NT2/D1 (cell line): ENCODE measurements at places on chromosomes 2 and 18.

DNA sequence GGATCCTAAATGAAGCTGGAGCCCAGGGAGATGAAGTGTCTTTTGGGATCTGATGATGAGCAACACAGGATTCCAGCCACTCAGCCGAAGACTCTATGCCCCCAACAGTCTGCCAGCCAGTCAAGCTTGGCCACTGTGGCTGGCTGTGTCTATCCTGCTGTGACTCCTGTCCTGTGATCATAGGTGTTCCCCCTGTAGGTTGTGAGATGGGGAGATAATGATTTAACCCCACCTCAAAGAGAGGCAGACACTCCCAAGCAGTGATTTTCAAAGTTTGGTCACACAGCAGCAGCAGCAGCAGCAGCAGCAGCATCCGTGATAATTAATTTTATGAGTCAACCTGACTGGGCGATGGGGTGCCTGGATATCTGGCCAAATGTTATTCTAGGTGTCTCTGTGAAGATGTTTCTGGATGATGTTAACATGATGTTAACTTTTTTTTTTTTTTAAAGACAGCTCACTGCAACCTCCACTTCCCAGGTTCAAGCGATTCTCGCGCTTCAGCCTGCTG lies 21.4 kb upstream of the RHOB start:
- DNase-seq = no peak

DNA sequence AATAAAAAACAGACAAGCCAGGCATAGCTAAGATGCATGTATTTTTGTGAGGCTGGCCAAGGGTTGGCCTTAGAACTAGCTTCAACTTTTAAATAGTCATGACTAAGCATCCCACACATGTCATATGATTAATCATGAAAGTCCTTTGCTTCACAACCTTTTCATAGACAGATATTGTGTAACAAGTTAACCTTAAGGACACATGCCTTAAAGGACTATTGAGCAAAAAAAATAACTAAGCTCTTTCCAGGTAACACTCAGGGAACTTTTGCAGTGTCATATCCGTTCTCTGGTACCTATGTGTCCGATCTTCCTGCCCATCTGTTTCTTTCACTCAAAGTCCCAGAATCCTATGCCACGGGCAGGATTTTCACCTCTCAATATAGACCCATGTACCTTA lies 498.4 kb downstream of the STK39 start:
- no peak for DNase-seq

DNA sequence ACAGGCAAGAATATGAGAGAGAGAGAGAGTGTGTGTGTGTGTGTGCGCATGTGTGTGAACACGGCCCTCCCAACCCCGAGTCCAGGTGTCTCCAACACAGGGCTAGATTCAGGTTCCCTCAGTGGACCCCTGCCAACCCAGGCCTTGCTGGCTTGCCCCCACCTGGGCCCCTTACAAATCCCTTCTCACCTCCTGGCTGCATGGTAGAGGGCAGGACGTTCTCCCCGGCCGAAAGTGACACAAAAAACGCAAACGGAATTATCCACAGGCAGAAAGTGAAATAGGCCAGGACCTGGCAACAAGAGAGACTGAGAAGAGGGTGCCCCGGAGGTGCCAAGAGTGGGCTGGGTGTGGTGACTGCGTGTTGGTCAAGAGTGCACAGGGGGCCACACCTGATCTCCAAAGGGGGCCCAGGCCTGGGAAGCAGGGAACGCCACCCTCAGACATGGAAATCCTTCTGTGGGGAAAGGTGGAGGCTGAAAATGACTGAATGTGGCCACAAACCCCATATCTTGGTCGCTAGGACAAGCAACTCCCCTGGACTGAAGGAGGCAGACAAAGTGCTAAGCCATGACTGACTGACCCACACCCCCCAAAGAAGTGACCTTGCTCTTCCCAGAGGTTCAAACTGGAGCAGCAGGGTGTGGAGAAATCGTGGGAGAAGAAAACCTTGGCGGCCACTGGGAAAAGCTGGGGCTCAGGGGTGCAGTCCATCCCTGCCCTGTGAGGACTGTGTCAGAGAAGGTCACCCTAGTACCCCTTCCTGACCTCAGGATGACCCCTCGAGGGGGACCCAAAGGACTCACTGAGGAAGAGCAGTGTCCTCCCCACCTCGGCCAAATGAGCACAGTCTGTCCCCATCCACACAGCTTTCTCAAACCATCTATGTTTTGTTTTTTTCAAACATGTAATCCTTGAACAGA lies 5.7 kb downstream of the TEX261 start:
- no peak for DNase-seq

DNA sequence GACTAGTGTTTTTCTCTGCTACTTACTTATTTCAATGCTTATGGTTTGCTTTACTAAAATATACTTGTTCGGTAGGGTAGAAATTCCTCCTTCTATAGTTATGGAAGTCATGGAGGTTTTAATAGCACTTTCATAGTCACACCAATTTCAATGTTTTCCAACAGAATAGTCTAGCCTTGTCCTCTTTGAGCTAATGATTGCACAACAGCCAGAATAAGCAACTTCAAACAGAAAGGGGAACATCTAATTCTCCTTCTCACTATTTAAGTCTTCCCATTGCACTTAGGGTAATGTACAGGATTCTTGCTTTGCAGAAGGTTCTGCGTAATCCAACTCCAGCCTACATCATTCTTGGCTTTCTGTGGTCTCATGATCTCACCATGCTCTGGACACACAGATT lies 287.7 kb upstream of the GCFC2 start:
- DNase-seq = no peak

- no peak for DNase-seq
These were observed 584 bp downstream of the PPP4R1 start for GRCh38 chr18:9613550-9614400.

- peak; percentile 11 for DNase-seq
These were observed 1.5 kb downstream of the AP1S3 start for GRCh38 chr2:223835701-223836532.

DNA sequence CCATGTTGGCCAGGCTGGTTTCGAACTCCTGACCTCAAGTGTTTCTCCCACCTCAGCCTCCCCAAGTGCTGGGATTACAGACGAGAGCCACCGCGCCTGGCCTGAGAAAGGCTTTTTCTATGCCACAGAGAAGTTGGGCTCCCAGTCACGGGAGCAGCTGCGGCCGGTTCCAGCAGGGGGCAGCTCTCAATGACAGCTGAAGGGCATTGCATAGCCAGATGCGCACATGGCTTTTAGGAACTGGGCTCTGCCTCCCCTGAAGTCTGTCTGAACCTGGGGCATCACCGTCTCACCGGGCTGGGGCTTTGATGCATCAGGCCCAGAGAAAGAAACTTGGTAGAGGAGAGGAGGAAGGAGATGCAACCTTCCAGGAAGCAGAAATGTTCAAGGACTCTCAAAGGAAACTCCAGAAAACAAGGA lies 84.2 kb upstream of the LAPTM4A start:
- peak; percentile 59 for DNase-seq

DNA sequence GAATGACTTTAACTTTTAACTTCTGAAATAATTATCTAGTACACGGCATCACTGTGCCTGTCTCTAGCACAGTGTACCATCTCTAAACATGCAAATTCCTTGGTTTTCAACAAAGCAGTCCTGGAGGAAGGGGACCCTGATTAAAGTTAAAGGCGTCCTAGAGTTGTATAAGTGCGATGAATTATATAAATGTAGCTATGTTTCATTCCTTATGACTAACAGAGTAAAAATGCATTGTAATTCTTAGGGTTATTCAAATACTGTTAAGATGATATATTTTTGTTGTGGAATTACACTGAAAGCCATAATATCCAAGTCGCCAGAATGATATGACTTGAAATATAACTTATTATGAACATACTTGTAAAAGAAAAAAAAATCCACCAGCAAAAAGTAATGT lies 544.9 kb upstream of the LINC00305 start:
- no peak for DNase-seq

- no peak for DNase-seq
These were observed 80.8 kb upstream of the COL5A2 start for GRCh38 chr2:189260361-189260814.
